ENCODE measurements at places on chromosomes 6 and 20.

GRCh38 chr20:32112841-32113240 lies 3.3 kb downstream of the TM9SF4 start:
- no peak for DNase-seq

- DNase-seq, result no peak
These were observed 28.9 kb downstream of the TREM1 start for GRCh38 chr6:41257369-41258195.

DNA sequence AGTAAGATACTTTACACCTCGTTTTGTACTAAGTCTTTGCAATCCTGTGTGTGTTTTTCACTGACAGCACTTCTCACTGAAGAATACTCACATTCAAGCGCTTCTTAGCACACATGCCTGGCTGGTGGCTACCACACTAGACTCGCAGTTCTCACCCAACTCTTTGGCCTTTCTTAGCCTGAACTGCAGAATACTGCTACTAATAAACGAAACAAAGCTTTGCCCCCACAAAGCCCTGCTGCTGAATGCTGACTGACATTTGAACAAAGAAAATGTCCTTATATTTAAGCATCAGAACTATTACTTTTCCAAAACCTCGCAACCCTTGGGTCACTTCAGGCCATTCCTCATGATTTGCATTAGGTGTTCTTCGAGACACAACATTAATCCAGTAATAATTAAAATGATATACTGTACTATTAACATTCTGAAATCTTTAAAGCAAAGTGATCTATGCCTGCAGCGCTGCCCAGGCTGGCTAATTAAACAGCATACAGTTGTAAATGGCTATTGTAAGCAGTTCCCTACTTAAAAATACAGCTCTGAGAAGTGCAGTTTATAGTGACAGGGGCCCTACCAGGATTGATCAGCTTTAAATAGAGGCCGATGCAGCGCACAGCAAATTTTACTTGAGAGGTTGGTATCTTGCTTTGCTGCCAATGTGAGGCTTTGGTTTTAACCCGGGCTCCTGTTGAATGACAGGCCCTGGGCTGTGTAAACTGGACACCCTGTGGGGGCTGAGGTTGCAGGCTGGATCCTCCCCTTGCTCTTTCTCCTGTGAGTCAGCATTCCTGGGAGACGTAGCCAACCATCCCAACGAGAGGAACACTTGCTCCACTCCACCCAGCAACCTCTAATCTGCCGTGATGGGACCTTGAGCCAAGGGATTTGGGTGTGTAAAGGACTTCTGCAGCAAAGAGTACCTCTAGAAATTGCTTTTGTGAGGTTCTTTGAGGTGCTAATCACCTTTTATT lies 899.0 kb downstream of the TFAP2A start:
- no peak for DNase-seq

- DNase-seq, result no peak
These were observed 12.8 kb upstream of the SDCBP2 start for GRCh38 chr20:1341561-1342265.

GRCh38 chr6:32151181-32151862 lies 417 bp downstream of the PRRT1 start:
- no peak for DNase-seq

All from naive thymus-derived CD8-positive, alpha-beta T cell (primary cell).